Hematopoietic multipotent progenitor cell (in vitro differentiated cells): ENCODE measurements at places on chromosomes 4 and X. TPM values are rescaled to one million over a fixed set of nuclear protein-coding genes. Genes with fewer than 3 reads are reported as not detected.

The PNMA6F gene
- total RNA-seq, result not detected

The RBMXL3 gene
- total RNA-seq, result not detected

The TTC29 gene
- under 0.01 TPM for total RNA-seq

The KCND1 gene
- total RNA-seq, result 3.0 TPM

The MXRA5 gene
- under 0.01 TPM for total RNA-seq

The TGIF2LX gene
- total RNA-seq, result not detected

The GPRASP1 gene
- 3.5 TPM for total RNA-seq

The MAOB gene
- total RNA-seq, result under 0.01 TPM

The FAM9C gene
- not detected for total RNA-seq

The FAM47E gene
- total RNA-seq, result 1.3 TPM

The TRPC3 gene
- total RNA-seq, result not detected

The CYP4V2 gene
- 21.0 TPM for total RNA-seq

The ELF4 gene
- 27.5 TPM for total RNA-seq

The DMRTC1 gene
- total RNA-seq, result not detected

The POLN gene
- total RNA-seq, result 0.81 TPM

The TEX11 gene
- total RNA-seq, result not detected

The HTN3 gene
- not detected for total RNA-seq

The GAGE12J gene
- not detected for total RNA-seq

The PAGE5 gene
- total RNA-seq, result not detected

The ADGRL3 gene
- total RNA-seq, result under 0.01 TPM

The ZIC3 gene
- not detected for total RNA-seq

The CYBB gene
- 2.7 TPM for total RNA-seq

The PDZD4 gene
- total RNA-seq, result under 0.01 TPM

The UBA6 gene
- 45.8 TPM for total RNA-seq

The CD40LG gene
- total RNA-seq, result 0.54 TPM

The DACH2 gene
- total RNA-seq, result not detected

The SOD3 gene
- total RNA-seq, result not detected

The ABLIM2 gene
- total RNA-seq, result under 0.01 TPM

The ARX gene
- total RNA-seq, result not detected

The ERAS gene
- 0.27 TPM for total RNA-seq

The CTAG2 gene
- not detected for total RNA-seq

The MAGEA9B gene
- not detected for total RNA-seq

The MGST2 gene
- total RNA-seq, result 26.4 TPM

The SLC9B1 gene
- total RNA-seq, result 0.81 TPM

The HELT gene
- total RNA-seq, result not detected
